ENCODE measurements at places on chromosomes 16 and 17.

- peak; percentile 82 for DNase-seq
Measured at GRCh38 chr17:69434164-69434579, 19.7 kb downstream of the MAP2K6 start.

DNA sequence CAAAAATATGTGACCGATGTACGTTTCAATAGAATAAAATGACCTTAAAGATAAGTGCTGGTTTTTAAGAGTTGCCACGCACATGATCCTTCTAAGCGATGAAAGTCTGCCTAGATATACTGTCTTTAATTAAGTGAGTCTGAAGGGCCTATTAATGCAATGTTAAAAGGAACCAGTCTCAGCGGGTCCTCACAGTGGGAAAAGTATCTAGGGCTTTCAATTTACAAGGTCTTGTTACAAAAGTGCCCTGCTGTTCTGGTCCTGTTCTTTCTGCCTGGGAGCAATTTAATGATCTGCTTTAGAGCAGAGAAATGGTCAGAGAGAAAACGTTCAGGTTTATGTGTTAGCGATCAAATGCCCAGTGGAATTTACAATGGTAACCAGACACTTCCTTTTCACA, 864.0 kb downstream of the KCNJ2 start:
- peak; percentile 8 for DNase-seq

GRCh38 chr17:77543801-77544200, 403.0 kb downstream of the SEC14L1 start:
- no peak for DNase-seq

DNA sequence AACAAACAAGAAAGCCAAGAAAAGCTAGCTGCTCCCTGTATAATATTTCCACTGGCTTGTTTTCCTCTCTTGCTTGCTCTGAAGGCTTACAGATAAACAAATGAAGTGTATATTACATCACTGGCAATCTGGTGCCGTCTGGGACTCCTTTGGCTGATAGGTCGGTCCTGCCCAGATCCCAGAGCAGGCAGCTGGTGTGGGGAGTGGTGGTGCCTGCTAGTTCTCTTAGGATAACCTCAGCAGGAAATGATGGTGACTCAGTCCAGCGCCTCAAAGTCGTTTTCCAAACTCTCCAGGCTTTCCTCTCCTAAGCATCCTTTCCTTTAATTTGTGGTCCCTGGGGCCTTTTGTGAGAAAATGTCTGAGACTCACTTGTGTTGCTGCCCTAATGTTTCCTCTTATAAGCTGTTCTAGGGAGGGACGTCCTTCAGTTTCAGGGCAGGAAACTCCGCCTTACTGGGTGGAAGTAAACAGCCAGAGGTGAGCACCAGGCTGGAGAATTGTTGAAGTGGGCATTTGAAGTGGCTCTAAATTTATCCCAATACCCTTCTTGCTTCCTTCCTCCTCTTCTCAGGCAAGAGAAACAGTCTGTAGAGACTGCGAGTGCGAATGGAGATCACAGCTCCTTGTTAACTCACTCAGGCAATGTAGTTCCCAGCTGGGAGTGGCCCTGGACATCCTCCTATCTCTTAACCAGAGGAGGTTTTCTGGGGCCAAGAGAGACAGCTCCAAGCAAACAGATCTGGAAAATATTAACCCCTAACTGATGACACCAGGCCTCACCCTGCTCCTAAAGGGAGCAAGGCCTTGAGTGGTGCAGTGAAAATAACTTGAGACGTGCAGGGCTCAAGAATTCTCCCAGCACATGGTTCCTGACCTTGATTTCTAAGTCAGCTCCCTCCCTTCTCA, 34.9 kb downstream of the CD300LF start:
- no peak for DNase-seq

- DNase-seq = no peak
Measured at GRCh38 chr17:51869387-51869786, 289.1 kb downstream of the CA10 start.

- DNase-seq = no peak
Measured at GRCh38 chr16:58843675-58844074, 109.6 kb upstream of the GOT2 start.

DNA sequence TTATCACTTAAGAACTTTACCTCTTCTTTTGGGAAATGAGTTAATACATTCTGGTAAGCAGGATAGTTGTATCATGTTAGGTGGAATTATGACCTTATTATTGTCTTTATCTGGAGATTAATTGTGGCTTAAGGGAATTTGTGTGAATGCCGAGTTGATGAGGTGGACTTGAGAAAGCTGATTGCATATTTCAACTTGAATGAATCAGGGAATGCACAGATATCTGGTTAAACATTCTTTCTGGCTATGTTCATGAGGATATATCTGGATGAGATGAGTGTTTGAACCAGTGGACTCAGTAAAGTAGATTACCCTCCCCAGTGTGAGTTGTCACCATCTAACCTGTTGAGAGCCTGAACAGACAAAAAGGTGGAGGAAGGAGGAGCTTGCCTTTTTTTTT, 326.1 kb upstream of the GOT2 start:
- no peak for DNase-seq

GRCh38 chr16:79677799-79678530, 77.4 kb upstream of the MAF start:
- no peak for DNase-seq

DNA sequence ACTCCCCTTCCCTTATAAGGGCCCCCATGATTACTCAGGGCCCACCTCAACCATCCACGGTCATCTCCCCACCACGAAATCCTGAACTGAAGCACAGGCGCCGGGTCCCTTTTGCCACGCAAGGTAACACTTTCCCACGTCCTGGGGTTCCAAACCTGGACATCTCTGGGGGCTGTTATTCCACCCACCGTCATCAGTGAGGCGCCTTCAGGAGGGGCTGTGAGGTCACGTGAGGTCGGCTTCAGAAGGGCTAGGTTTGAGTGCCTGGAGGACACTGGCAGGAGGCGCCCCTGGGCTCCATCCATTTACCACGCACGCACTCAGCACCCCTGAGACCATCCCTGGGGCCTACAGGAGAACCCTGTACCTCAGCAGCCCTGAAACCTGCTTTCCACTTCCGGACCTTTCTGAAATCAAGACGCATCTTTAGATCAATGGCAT, 4.1 kb downstream of the CD2BP2 start:
- no peak for DNase-seq

Measured in NCI-H1105 treated with DMSO at 0.1 percent for 48 hours (cell line).